Fibroblast of upper back skin (primary cell): ENCODE measurements at places on chromosomes 13 and 19.
A peak's percentile ranks its signal among the peaks of the same experiment; 100 is the strongest.

DNA sequence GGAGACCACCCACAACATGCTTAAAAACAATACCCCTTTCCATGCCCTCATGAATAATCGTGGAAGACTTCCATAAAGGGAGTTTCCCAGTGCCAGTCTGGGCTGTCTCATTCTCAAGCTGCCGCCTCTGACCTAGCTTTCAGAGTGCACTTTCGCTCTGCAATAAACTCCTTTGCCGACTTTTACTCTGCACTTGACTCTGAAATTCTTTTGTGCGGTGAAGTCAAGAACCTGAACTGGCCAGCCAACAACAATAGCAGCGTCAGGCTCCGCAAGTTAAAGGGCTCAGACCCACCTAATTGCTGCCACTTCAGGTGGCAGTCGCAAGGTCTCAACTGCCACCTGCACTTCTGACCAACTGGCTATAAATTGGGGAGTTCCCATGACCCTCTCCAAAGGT, 10.3 kb upstream of the LEUTX start:
- no peak for DNase-seq

GRCh38 chr13:36154567-36155291, 23.5 kb upstream of the DCLK1 start:
- no peak for DNase-seq

- DNase-seq, result no peak
Observed at GRCh38 chr13:97913206-97913605, 40.3 kb upstream of the IPO5 start.

DNA sequence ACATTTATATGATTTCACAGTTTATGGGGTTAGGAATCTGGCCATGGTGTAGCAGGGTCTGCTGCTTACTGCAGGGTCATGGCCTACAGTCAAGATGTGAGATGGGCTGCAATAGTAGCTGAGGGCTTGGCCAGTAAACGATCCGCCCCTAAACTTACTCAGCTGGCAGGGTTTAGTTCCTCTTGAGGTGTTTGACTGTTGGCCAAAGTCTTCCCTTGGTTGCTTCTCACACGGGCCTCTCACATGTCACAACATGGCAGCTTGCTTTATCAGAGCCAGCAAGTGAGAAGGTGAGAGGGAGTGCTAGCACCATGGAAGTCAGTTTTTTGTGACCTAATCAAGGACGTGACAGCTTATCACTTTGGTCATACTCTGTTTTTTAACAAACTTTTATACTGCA, 77.1 kb downstream of the DNAJC3 start:
- no peak for DNase-seq

DNA sequence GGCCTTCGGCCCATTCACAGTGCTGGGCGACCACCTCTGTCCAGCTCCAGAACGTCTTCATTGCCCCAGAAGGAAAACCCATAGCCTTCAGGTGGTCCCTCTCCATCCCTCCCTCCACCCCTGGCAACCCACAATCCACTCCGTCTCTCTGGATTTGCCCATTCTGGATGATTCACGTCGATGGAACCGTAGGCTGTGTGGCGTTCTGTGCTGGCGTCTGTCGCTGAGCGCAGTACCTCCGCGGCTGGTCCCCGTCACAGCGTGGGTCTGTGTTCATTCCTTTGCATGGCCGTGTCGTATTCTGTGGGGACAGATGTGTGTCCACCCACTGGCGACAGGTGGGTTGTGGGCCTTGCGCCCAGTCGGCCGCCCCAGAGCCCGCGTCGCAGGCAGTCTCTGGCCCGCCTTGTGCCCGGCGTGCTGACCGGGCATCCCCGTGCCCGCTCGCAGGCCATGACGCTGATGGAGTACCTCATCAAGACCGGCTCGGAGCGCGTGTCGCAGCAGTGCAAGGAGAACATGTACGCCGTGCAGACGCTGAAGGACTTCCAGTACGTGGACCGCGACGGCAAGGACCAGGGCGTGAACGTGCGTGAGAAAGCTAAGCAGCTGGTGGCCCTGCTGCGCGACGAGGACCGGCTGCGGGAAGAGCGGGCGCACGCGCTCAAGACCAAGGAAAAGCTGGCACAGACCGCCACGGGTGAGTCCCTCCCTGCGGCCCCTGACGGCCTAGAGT, 10.1 kb downstream of the EPN1 start:
- DNase-seq, result no peak

DNA sequence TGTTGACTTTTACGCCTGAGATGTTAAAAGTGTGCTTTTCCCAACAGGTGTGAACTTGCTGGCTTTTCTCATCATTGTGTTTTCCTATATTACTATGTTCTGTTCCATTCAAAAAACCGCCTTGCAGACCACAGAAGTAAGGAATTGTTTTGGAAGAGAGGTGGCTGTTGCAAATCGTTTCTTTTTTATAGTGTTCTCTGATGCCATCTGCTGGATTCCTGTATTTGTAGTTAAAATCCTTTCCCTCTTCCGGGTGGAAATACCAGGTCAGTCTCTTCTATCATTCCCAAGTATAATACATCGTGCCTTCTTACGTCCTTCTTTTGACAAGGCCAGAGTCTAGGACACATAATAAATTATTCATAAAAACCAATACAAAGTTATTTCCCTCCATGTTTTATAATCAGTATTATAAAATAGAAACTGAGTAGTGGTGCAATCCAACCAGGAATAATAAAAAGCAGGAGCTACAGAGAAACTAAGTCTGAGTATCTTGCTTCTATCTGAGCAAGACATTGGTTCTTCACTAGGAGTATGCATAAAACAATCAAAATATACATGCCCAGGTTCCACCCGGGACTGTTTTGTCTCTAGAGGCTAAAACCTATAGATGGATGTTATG, 57.9 kb downstream of the RXFP2 start:
- peak; percentile 66 for DNase-seq

DNA sequence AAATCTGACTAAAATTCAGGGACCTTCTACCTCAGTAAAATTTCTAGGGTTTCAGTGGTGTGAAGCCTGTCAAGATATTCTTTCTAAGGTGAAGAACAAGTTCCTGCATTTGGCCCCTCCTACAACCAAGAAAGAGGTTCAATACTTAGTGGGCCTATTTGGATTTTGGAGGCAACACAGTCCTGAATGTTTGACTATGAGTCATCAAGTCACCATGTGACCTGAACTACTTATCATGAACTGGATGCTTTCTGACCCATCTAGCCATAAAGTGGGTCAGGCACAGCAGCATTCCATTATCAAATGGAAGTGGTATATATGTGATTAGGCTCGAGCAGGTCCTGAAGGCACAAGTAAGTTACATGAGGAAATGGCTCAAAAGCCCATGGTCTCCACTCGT, 163.0 kb upstream of the IRS2 start:
- no peak for DNase-seq

DNA sequence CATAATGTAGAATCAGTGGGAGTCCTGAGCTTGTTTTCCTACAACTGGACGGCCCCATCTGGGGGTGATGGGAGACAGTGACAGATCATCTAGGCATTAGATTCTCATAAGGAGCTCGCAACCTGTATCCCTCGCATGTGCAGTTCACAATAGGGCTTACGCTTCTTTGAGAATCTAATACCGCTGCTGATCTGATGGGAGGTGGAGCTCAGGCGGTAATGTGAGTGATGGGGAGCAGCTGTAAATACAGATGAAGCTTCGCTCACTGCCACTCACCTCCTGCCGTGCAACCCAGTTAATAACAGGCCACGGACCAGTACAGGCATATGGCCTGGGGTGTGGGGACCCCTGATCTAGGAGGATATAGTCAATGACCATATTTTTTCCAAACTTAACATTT, 38.8 kb downstream of the RCBTB1 start:
- no peak for DNase-seq

DNA sequence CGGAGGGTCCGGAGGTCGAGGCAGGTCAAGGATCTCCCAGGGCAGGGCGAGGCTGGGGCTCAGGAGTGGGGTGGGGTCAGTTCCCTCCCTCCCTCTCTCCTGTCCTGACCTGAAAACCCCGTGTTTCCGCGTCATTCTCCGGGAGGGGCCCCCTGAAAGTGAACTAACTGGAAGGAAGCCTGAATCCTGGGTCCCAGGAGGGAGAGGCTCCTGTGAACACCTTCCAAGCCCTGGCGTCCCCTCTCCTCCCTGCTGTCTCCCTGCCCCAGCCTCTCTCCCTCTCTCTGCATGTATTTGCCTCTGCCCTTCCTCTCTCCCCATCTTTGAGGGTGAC, 741 bp upstream of the CADM4 start:
- DNase-seq, result no peak

GRCh38 chr13:113397608-113398425, 33.9 kb upstream of the GRTP1 start:
- DNase-seq, result no peak

GRCh38 chr19:33201886-33202545, 7.9 kb downstream of the LRP3 start:
- no peak for DNase-seq

GRCh38 chr13:38566519-38566918, 120.4 kb upstream of the FREM2 start:
- no peak for DNase-seq

DNA sequence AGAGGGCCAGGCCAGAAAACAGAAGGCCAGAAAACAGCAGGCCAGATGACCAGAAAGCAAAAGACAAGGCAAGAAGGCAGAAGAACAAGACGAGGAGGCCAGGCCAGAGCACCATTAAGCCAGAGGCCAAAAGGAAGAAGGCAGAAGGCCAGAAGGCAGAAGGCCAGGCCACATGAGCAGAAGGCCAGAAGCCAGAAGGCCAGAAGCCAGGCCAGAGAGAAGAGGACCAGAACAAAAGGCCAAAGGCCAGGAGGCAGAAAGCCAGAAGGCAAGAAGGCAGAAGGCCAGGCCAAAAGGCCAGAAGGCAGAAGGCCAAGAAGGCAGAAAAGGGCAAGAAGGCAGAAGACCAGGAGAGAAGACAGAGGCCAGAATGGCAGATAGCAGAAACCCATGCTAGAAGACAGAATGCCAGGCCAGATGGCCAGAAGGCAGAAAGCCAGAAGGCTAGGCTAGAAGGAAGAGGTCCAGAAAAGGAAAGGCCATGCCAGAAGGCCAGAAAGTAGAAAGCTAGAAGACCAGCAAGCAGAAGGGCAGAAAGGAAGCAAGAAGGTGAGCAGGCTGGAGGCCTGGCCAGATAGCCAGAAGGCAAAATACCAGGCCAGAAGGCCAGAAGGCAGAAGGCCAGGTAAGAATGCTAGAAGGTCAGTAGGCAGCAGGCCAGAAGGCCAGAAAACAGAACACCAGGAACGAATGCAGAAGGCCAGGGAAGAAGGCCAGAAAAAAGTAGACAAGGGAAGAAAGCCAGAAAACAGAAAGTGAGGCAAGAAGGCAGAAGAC, 187.6 kb downstream of the TUBA3C start:
- DNase-seq, result no peak

DNA sequence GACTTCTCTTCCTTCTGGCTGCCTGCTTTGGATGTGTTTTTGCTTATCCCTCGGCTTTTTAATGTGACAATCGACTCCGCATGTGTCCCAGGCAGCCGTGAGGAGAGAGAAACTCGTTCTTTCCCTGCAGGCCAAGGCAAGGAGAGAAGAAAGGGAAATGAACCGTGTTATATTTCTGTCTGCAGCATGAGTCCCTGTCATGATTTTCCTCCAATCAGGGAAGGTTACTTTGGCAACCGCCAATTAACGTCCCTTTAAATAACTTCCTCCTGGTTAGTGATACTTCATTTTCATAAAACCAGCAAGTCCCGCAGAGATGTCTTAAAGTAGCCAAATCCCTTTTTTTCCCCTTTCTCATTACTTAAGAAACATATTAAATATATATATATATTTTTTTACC, 42.6 kb downstream of the RFC3 start:
- no peak for DNase-seq

GRCh38 chr13:99983499-99984401, 2.2 kb downstream of the ZIC2 start:
- DNase-seq, result no peak

- DNase-seq, result no peak
Observed at GRCh38 chr13:95038949-95039348, 262.3 kb downstream of the ABCC4 start.

DNA sequence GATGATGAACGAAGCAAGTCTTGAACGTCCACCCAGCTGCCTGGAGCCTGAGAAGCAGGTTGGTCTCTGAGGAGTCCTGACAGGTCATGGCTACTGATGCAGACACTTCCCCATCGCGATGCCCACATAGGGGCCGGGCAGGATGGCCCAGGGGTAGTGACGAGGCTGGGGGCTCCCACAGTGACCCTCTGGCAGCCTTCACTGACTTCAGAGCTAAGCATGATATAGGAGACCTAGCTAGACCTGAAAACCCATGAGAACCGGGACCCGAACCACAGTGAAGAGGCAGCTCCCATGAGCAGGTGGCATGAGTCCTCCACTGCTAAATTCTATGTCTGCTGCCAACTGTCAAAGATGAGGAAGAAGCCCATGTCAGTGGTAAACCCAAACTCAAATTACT, 91.7 kb downstream of the RNASEH2B start:
- no peak for DNase-seq

DNA sequence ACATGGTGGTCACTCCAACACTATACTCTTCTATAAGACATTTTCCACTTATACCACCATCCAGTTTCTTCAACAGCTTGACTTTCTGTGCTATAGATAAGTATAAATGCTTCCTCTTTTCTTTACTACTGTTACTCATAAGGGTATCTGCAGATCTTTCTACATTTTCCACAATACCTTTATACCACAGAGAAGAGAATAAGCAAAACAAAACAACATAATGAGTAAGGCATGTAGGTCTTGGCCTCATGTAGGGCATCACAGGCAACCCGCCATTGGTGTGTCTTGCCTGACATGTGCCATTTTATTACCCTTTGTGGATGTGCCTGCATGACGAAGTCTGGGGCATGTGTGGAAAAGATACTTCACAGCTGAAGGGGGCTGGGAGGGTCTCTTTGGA, 265.3 kb upstream of the STARD13 start:
- DNase-seq, result no peak

DNA sequence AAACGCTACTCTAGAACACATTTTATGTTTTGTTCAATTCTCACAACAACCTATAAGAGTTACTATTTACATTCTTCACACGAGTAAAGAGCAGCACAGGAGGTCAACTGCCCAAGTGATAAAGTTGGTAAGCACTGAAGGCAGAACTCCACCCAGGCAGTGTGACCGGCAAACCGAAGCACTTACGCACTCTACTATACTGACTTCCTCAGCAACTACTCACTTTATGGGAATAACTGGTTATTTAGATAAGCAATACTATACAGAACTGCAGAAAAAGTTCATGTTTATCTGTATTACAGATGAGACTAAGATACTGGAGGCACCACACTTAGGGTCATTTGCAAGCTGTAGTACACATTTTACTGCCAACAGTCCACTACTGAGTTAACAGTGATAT, 28.8 kb downstream of the FOXO1 start:
- DNase-seq, result no peak

- DNase-seq, result no peak
Observed at GRCh38 chr19:14565298-14565679, 6.6 kb downstream of the NDUFB7 start.
